SW480 (cell line): ENCODE measurements at places on chromosomes 5 and 9.

DNA sequence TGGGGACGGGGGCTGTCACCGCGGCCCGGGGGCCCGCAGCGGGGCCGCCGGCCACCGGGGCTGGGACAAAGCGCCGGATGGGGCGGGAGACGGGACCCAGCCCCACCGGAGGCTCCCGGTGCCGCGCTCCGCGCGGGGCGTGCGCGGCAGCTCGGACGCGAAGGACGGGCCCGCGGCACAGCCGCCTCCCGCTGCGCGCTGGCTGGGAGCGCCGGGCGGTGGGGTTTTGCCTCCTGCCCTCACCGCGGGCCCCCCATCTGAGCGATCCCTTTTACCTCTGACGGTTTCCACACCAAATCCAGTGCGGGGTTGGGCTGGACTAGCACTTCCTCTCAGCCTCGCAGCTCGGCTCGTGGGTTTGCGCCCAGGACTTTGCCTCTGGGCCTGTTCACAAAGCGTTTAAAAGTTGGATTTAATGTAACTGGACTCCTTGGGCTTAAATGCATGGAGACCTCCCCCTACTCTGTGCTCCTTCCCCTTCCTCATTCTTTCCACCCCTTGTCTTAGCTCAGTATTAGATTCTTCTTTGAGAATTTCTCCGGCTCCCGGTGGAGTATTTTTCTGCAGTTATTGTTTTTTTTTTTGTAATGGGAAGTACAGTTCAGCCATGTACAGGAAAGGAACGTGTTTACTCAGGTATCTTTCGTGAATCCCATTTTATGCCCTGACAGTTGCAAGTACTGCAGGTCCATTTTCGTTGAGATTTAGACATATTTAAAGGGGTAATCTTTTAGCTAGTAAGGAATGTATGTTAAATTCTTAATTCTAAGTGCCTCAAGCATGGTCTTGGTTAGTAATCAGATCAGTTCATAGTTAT lies 691 bp downstream of the FCHO2 start:
- DNase-seq = peak; percentile 62

DNA sequence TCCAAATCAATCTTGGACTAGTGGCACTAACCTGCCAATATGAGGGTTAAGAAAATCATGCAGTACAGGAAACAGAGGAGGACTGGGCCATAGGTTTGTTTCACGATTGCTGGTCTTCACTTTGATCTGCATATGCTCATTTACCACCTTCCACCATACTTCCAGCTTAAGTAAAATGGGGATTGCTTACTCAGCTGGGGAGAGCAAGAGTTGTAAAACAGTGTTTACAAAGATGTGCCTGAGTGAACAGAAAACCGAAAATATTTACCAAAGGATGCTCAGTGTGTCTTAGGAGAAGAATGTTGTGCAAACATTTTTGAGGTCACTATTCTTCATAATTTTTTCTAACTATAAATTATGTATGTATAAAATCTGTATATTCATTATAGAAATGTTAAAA lies 65.1 kb upstream of the DNAH5 start:
- no peak for DNase-seq

DNA sequence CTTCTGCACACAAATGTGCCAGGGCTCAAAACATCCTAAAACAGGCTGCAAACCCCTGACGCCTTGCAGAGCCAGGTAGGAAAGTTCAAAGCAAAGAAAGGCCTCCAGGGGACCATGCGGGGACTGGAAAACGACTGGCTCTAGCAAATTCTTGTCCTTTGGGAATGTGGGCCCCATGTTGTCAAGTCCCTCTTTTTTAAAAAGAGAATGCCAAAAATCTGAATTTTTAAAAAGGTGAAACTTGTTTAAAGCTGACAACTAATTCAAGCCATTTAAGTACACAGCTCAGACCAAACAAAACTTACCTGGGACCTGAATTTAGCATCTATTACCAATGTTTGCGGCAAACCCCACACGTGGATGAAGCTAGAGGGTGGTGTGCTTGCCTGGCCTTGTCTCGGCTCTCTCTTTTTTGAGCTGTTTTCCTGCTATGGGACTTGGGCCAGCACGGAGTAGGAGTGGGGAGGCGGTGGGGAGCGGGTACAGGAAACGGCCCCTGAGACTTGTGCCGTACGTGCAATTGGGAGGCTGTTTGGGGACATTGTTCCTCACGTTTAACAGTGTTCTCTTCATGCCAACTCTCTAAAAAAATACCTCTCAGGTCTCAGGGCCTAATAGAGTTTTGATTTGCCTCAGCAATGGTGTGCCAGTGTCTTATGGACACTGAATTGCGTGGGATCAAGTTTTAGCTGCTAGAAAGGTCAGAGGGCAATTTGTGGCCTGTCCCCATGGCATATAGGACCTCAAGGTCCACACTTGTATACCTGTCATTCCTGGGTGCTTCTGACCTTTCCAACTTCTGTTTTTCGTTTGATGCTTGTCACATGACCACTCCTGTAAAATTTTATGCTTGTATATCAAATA lies 15.1 kb upstream of the PHF19 start:
- DNase-seq = peak; percentile 33

GRCh38 chr5:158737536-158738027 lies 362.1 kb downstream of the EBF1 start:
- DNase-seq = no peak

DNA sequence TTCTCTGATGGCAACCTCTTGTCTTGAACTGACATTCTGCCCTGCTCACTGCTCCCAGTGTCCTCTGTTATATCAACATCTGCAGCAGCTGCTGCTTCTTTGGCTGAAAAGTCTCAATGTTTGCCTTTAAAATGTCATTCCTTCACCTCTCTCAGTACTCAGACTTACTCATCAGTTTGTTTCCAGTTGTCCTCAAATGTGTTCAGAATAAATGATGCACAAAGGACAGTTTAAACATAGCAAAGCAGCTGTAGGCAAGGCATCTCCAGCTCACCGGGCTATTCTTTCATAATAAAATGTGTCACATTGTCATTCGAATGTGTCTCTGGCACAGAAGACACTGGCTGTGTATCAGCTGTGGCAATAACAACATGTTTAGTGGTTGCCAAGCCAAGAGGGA lies 590.9 kb upstream of the ZNF608 start:
- DNase-seq = no peak

GRCh38 chr9:121735793-121736770 lies 84.6 kb downstream of the DAB2IP start:
- DNase-seq = peak; percentile 81

DNA sequence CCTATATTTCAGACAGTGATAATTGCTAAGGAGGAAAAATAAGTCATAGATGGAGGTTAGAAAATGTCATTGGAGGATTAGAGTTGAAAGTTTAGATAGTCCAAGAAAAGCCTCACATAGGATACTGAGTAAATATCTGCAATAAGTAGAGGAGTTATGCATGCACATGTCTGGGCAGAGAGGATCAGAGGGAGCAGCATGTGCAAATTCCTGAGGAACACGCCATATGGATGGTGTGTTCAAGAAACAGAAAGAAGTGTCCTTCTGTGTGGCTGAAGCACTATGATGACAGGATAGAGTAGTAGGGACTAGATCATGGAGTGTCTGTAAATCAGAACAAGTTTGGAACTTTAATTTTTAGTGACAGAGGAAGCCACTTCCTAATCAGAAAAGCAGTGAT lies 52.2 kb downstream of the SGCD start:
- no peak for DNase-seq

DNA sequence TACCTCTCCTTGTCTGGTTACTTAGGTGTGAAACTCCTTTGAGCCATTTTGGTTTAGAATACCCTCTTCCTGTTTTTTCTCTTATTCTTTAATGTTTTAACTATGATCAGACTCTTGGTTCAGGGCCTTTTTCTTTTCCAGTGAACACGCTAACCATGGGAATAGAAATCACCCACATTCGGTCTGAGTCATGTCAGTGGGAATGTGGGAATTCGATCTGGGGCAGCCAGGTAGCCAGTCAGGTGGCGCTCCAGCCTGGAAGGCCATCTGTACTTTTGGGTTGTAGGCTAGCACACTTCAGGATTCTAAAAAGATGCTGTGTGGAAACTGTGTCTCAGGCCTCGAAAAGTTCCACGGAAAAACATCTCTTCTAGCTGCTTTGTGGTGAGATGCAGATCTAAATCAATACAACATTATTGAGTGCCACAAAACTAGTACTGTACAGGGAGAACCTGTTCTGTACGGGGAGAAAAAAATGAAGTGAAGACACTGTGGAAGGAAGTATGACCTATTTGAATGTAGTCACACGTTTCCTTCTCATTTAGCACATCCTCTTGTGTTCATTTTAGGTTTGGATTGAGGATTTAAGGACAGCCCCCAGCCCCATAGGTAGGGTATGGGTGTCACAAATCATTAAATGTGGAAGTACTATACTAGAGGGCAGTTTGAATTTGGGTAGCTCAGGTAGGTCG lies 36.4 kb downstream of the SNX30 start:
- DNase-seq = no peak

- no peak for DNase-seq
These were observed 3.8 kb downstream of the IFNA1 start for GRCh38 chr9:21443849-21444625.

- peak; percentile 43 for DNase-seq
These were observed 812 bp downstream of the CETN3 start for GRCh38 chr5:90408571-90409317.

- no peak for DNase-seq
These were observed 6.0 kb downstream of the PCDH12 start for GRCh38 chr5:141952020-141952419.

GRCh38 chr5:107682533-107682932 lies 11.8 kb upstream of the EFNA5 start:
- no peak for DNase-seq

GRCh38 chr5:54136516-54137440 lies 173.6 kb downstream of the ARL15 start:
- no peak for DNase-seq

GRCh38 chr5:61329550-61330128 lies 2.4 kb upstream of the ZSWIM6 start:
- DNase-seq = peak; percentile 41

DNA sequence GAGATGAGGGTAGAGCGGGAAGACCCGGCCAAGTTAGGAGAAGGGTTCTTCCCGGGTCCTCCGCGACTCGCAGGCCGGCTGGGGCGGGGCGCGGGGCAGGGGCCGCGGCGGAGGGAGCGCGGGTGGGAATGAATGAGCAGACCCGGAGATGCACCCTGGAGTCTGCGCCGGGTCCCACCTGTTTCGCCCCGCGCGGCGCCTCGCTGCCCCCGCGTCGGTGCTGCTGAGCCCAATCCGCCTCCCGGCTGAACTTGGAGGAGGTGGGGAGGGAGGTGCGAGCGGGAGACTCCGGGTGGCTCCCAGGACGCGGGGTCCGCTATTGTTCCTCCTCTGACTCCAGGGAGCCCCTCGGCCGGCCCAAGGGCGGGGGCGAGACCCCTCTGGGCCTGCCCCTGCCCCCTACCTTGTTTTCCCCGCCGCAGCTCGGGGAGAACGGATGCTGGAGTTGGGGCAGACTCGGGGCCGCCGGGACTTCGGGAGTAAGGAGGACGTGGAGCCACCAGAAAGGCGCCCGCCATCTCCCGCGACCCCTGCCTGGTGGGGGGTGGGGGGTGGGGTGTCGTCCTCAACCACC lies 659 bp downstream of the RAI14 start:
- DNase-seq = no peak

DNA sequence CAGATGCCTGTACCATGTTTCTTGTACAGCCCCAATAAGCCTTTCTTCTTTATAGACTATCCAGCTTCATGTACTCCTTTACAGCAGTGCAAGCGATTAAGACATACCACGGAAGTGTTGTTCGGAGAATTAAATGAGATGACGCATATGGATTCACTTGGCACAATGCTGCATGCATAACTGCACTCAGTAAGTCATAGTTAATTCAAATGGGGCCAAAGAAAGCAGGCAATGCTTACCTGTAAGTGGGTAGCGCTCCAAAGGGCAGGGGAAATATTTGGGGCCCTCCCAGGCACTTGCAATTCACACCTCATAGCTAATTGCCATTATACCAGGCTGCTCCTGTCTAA lies 7.7 kb upstream of the ADRA1B start:
- no peak for DNase-seq

DNA sequence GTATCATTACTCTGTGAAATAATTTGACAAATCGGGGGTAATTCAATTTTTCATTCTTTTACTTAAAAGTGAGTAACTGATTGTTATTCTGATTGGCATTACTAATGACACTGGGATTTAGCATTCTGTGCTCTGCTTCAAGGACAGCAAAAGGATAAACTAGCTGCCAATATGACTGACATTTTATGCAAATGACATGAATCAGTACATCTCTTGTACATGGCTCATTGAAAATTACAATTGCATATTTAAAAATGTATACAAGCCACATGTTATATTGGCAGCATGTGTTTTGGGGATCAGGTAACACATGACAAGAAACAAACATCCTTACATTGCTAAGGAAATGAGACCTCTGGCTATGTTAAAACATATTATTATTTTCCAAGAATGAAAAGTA lies 79.0 kb downstream of the SMC2 start:
- no peak for DNase-seq

GRCh38 chr9:113579283-113580040 lies 115.9 kb downstream of the RGS3 start:
- DNase-seq = no peak

- DNase-seq = no peak
These were observed 175.1 kb upstream of the CDH10 start for GRCh38 chr5:24819841-24820240.

DNA sequence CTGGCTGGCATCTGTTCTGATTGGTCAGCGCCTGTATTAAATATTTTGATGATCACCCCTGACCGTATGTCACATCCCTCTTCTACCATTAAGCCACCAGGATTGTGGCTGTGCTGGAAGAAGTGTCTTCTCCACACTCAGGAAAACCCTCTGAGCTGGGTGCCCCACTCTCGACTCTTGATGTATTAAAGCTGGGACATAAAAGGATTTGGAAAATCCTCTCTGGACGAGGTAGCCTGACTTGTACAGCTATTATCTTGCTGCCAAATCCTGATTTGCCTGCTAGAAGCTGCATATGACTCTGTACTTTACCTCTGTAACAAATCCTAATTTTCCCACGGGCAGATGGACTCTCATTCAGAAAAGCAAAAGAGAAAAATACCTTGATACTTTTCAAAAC lies 161.0 kb downstream of the SLC28A3 start:
- no peak for DNase-seq

- no peak for DNase-seq
These were observed 48.6 kb upstream of the PTPRD start for GRCh38 chr9:10661376-10661775.

DNA sequence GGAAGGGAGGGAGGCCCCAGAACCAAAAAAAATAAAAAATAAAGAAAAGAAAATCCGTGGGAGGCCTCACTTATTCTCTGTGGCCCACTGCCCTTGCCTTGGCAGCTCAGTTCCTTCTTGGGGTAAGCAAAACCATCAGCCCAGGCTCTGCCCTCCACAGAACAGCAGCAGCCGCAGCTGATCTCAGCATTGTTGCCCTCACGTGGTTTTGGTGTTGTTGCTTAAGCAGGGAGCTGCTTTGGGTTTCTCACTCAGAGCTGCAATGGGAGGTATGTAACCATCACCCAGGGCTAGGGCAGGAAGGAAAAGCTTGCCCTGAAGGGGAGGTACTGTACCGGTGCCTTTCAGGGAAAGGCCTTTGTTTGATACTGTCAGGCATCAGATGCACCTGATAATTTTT lies 374.7 kb upstream of the WWC1 start:
- peak; percentile 78 for DNase-seq

GRCh38 chr9:91658513-91659105 lies 235.0 kb upstream of the NFIL3 start:
- DNase-seq = no peak
